ENCODE measurements at places on chromosomes 7 and 10.

DNA sequence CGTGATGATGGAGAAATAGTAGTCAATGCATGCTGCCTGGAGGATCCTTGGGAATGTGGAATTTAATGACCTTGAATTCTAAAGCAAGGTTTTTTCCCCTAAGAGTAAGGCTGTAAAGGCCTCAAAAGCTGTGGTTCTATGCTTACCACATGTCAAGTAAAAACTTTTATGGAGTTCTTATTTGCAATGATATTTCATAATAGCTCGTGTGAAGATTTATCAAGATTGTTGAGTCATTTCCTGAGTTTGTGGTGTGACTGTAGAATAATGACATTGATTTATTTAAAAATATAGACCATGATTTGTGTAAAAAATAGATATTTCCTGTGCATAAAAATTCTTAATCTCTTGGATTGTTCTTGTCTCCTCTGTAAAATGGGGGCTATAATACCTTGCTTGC is 67.5 kb upstream of the SORCS1 start:
- DNase-seq, result no peak

GRCh38 chr7:36032361-36032818 is 120.7 kb upstream of the EEPD1 start:
- no peak for DNase-seq

GRCh38 chr10:118992496-118992895 is 37.0 kb upstream of the NANOS1 start:
- DNase-seq, result no peak

GRCh38 chr10:61974601-61975390 is 73.3 kb downstream of the ARID5B start:
- DNase-seq, result peak; percentile 48

DNA sequence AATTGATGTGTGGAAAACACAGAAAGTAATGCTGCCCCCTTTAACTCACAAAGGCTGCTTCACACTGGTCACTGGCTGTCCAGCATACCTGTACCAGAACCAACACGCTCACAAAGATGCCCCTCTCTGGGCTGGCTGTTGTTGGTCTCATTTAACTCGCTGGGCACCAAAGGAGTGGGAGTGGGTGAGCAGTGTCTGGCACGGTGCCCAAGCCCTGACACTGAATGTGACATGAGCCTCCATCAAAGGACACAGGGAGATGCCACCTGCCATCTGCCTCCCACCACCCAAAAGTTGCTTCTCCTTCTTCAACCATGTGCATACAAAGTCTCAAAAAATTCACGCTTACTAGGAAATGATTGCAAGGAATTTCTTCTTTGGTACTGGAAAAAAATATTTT is 86.8 kb downstream of the FGFR2 start:
- DNase-seq, result no peak

DNA sequence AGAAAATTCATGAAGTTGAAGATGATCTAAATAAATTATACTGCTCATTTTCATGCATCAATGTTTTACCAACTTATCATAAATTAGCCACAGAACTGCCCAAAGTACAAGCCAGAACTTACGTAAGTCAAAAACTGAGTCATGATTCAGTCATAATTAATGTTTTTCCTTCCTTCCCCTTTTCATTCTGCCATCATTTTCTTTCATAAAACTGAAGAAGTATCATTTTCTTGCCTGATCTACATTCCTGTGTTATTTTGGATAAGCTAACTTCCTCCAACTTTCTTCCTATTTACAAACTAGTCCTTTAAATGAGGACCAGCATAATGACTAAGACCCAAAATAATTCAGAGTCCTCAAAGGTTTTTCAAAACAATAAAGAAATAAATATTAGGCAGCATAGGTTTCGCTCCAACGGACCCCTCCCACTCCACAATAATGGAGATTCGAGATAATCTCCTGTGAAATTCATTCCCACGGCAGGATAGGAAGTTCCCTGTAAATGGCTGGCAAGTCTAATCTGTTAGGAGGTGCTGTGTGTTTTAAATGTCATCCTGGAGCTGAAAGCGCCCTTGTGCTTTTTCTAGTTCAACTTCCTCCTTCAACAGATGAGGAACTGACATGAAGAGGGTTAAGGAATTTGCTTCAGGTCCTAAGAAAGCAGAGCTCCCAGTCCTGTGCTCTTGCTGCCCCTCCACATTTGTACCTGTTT is 218.9 kb downstream of the DOCK4 start:
- peak; percentile 29 for DNase-seq

DNA sequence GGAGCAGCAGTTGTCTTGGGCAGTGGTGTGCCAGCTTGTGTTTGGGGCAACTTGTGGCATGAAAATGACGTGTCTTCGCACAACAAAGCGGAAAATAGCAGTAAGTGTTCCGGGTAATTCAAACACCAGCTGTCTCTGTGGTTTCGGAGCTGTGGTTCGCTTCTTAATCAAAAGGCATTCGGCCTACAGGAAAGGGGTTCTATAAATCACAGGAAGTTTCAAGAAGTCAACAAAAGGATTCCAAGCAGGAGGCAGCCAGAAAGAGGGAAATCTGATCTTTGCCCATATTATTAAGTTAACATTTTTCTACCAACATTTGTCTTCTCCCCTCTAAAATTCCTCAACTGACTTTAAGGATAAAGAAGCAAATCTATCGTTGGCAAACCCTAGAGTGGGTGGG is 353.4 kb downstream of the FGFR2 start:
- no peak for DNase-seq

DNA sequence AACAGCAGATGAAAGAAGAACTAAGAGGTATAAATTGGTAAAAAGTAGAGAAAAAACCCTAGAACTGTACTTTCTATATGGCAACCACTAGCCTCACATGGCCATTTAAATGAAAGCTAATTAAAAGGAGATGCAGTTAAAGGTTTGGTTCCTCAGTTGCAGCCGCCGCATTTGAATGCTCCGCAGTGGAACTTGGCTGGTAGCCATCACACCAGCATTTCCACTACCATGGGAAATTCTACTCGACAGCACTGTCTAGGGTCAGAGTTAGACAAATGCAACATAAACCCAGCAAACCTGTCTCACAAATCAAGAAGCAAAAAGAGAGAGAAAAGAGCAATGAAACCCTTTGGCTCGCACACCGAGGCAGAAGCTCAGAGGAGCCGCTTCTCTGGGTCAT is 29.7 kb downstream of the VIPR2 start:
- no peak for DNase-seq

GRCh38 chr7:90178679-90179278 is 24.5 kb downstream of the STEAP1 start:
- DNase-seq, result peak; percentile 44

DNA sequence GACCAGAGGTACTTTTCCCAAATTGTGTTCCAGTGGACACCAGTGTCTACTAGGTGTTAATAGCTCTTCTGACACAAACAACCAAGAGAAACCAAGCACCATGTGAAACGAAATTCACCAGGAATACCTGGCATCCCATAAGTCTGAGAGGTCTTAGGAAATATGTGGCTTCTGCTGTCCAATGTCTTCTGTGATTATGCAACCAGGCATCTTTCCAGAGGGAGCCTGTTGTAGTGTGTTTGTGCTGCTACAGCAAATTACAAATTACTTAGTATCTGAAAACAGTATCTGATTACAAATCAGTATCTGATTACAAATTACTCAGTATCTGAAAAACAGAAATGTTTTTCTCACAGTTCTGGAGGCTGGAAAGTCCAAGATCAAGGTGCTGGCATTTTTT is 133.6 kb upstream of the NPVF start:
- no peak for DNase-seq

DNA sequence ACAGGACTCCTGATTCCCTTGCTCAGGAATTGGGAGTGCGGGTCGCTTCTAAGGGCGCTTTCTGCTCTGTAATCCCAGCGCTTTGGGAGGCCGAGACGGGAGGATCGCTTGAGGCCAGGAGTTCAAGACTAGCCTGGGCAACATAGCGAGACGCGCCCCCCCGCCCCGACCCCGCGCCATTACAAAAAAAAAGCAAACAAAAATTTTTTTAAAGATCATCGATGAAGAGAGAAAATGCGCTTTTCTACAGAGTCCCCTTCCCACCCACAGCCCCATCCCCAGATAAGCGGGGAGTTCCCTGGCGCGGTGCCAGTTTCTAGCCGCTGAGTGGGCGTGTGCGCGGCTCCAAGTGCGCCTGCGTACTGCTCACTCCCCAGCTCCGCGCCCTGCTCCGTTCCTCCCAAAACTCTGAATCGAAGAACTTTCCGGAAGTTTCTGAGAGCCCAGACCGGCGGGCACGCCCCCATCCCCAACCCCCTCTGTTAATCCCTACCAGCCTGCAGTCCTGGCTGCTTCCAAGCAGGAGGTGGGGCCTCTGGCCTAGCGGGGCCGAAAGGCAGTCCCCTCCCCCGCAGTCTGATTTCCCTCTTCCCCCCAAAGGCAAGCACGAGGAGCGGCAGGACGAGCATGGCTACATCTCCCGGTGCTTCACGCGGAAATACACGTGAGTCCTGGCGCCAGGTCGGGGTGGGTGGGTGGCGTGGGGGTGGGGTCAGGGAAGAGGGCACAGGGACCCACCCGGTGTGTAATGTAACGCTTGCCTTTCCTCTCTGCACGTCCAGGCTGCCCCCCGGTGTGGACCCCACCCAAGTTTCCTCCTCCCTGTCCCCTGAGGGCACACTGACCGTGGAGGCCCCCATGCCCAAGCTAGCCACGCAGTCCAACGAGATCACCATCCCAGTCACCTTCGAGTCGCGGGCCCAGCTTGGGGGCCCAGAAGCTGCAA is 1.0 kb downstream of the HSPB1 start:
- peak; percentile 95 for DNase-seq

DNA sequence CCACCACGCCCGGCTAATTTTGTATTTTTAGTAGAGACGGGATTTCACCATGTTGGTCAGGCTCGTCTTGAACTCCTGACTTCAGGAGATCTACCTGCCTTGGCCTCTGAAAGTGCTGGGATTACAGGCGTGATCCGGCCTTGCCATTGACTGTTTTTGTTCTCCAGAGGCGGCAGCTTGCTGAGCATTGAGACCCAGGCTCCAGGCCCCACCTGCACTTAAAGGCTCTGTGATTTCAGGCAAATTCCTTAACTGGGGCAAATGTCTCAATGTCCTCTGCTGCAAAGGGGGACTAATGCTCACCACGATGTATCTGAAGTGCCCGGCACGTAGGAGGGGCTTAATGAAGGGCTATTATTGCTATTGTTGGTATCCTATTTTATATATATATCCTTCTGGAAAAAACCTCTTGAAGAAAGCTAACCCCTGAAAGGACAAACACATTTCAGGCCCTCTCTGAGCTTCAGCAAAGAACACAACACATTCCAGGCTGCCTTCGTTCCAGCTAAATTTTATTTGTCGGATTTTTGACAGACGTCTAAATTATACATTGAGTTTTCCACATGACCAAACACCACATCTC is 29.0 kb downstream of the TRIM8 start:
- no peak for DNase-seq

- no peak for DNase-seq
These were observed 258.3 kb downstream of the SNX13 start for GRCh38 chr7:17681965-17682364.

- no peak for DNase-seq
These were observed 1181.3 kb upstream of the AUTS2 start for GRCh38 chr7:68417002-68417401.

GRCh38 chr7:4225361-4225771 is 456.7 kb upstream of the FOXK1 start:
- DNase-seq, result no peak

GRCh38 chr7:133024596-133024995 is 57.3 kb downstream of the CHCHD3 start:
- no peak for DNase-seq

DNA sequence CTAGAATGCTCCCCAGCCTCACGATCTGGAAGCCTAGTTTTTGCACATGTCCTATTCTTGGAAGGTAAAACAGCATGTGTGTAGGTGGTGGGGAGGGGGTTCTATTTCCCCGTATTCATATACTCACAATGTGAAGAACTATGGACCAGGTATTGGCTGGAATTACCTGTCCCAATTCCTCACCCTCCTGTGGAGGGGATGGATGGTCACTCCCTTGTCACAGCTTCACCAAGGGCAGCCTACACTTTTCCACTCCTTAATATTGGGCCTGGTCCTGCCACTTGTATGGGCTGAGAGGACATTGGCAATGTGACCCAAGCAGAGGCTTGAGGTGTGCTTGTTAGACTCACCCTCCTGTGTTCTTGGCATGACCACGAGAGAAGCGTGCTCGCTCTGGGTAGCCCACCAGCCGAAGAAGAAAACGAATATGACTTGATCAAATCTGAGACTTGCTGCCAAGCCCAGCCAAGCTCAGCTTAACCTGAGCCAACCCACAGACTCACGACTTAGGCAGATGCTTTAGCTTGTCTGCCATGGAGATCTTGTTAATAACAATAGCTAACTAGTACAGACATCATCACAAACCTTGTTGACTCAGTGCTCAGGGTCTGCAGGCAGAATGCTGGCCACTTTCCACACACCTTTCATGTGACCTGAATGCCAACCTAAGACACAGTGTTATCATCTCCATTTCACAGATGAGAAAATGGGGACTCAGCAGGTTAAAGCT is 17.2 kb downstream of the ZNF488 start:
- no peak for DNase-seq

GRCh38 chr7:2729031-2729892 is 41.3 kb downstream of the AMZ1 start:
- no peak for DNase-seq
